Inflammatory macrophage (primary cell): ENCODE measurements at places on chromosomes 2 and 18.

DNA sequence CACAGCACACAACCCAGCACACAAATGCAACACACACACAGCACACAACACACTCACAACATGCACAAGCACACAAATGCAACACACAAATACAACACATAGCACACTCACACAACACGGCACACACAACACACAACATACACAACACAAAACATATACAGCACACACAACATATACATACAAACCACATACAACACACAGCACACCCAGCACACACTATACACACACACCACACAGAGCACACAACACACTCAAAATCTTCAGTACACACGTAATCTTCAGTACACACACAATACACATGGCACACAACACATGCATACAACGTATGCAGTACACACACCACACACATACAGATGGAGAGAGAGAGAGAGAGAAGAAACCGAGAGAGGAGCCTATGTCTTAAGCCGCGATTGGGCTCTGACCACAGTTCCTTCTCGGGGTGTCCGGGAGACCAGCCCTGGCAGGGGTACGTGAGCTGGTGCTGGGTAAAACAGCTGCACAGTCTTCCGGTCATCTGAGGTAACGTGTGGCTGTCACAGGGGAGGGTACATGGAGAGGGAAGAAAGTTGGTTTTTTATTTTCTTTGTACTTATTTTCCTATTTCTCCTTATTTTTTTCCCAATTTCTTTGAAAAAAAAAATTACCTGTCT lies 25.1 kb downstream of the POU3F3 start:
- no peak for DNase-seq

GRCh38 chr18:55501982-55502710 lies 85.8 kb downstream of the TCF4 start:
- DNase-seq: no peak

DNA sequence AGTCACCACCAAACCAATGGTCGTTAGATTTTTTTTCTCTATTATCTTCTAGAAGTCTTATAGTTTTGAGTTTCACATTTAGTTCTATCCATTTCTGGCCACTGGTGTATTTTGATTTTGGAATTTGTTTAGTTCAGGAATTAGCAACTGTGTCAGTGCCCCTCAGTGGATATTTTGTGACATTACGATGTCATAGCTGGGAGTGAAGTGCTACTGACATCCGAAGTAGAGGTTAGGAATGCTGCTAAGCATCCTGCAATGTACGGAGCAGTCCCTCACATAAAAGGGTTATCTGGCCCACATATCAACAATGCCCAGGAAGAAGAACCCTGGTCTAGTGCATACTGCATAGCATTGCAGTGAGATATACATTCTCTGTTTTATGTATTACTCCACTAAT lies 157.4 kb upstream of the RGPD4 start:
- no peak for DNase-seq

DNA sequence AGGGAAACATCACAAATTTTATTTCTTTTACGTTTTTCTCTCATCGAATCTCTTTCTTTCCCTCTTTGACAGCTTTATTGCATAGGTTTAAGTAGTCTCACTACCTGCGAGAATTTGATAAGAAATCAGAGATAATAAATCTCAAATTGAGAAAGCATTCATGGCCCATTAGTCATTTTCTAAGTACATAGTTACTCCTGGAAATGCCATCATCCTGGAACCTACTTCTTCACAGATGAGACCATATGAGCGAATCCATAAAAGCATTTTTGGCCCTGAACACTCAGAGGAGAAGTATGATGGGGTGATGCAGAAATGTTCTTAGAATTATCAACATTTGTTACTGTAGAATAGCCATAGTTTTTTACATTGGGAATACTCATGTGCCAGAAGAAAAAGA lies 138.0 kb upstream of the ARHGAP28 start:
- DNase-seq: no peak

DNA sequence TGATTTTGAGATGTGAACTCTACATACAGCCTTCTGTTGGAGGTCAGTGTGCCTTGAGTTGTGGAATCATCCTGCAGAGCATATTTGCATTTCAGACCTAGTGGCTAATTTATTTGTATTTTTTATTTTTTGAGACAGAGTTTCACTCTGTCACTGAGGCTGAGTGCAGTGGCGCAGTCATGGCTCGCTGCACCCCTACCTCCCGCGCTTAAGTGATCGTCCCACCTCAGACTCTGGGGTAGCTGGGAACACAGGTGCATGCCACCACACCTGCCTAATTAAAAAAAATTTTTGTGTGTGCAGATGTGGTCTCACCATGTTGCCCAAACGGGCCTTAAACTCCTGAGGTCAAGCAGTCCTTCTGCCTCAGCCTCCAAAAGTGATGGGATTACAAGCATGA lies 104.4 kb downstream of the ASXL3 start:
- no peak for DNase-seq

DNA sequence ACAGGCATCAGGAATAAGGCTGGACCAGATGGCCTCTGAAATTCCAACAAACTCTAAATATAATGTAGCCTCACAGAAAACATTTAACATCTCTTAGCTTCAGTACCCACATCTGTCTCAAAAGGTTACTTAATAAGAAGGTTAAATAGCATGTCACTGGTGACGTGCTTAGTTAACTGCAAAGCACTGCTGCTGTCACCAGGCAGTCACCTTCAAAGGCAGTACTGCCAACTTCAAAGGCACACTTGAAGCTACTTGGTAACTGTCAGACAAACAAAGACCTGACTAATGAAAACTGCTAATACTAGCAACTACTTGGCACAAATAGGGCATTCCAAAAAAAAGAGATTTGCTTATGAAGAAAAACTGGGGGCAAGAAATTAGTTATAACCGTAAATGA lies 36.2 kb downstream of the EPG5 start:
- DNase-seq: no peak

- no peak for DNase-seq
These were observed at the start of gene FBLN7 for GRCh38 chr2:112138159-112139032. Gene FBLN7, plus strand, starts transcription at chr2:112138385. Its CDS starts 271 bp downstream, at chr2:112138656.

DNA sequence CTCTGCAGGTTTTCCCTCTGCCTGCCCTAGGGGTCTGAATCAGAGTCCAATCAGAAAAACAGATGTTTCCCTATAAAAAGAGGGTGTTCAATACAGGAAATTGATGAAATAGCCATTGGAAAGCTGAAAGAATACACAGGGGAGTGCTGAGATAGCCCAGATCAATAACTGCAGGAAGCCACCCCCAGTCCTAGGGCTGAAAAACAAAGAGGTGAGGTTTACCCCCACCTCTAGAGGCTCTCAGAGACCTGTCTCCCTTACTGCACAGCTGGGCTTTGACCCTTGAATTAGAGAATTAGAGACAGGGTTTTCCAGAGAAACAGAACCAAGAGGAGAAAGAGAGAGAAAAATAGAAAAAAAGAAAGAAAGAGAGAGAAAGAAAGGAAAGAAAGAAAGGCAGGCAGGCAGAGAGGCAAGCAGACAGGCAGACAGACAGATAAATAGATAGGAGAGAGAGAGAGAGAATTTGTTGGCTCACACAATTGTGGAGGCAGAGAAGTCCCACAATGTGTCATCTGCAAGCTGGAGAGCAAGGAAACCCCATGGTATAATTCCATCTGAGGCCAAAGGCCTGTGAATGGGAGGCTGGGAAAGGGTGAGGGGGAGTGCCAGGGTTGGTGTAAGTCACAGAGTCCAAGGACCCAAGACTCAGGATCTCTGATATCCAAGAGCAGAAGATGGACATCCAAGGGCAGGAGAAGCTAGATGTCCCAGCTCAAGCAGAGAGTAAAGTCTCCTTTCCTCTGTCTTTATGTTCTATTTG lies 18.9 kb upstream of the ME2 start:
- no peak for DNase-seq

DNA sequence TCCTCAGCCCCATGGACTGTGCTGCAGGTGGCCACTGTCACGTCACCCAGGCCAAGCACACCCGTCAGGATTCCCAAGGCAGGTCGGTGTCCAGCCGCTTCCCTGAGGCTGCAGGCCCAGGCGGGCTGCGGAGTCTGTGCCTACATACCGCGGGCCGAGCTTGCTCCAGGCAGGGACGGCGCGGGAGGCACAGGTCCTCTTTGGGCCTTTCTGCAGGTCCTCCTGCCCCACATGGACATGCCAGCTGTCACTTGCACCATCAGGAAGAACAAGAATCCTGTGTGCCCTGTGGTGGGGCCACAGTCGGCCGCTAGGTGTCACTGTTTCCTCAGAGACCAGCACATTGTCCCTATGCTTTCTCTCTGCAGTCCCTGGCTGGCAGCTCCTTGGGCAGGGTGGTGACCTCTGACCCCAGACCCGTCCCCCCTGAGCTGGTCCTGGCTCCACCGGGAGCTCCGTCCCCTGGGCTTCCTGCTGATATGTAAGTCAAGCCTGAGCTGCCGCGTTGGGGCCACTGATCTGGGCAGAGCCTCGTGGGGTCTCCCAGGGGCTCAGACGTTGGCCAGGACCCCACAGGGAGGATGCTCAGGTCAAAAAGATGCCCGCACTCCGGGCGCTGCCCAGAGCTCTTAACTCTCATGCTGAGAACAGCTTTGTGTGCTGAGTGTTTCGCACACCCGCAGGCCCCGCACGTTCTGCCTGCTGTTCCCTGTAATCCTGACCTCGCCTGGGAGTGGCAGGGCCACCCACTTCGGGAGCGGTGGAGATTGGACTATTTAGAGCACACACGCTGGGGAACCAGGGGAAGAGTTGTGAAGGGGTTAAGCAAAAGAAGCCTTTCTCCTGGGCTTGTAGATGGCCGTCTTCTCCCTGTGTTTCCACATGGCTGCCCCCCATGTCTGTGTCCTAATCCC lies 17.3 kb upstream of the AGXT start:
- peak; percentile 86 for DNase-seq
